ENCODE measurements at places on chromosomes 6 and 20.

GRCh38 chr6:105487040-105487790, 84.3 kb upstream of the PREP start:
- DNase-seq = no peak

- no peak for DNase-seq
Measured at GRCh38 chr6:152783217-152783878, 32.8 kb downstream of the VIP start.

- DNase-seq = no peak
Measured at GRCh38 chr6:3442431-3443220, 14.2 kb downstream of the SLC22A23 start.

DNA sequence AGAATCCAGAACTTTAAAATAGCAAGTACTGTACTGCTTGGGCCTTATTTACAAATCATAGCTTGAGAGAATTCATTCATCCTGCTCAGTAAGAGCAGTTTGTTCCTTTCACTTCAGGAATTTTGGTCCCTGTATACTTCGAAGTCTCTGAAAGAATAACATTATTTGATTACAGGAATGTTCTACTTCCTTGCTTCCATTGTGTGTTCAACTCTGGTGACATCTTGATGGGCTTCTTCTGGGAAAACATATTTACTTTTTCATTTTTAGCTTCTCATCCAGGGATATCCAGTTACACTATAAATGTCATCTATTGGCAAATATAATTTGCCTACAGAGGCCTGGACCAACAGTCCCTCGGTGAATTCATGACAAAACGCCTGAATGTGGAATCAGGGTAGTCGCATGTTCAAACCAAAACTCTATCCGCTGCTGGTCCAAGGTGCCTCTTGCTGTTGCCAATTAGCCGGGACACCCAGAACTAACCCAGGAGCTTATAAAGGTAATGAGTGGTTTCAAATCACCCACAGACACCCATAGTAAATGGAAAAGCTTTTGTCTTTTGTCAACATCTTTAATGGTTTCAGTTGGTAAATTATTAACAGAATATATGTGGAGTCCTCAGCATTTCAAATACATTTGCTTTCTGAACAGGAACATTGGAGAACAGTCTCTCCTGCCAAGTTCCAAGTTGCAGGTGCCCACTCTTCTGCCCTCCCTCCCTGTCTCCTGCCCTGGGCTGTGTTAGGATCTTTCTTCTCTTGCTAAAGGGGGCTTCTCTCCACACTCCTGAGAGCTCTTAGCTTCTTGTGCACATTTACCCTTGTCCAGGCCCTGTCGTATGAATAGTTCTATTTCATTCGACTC, 162.5 kb upstream of the CITED2 start:
- no peak for DNase-seq

GRCh38 chr6:105678516-105678915, 275.6 kb upstream of the PREP start:
- no peak for DNase-seq

- DNase-seq = no peak
Measured at GRCh38 chr6:52020945-52021570, 66.4 kb downstream of the PKHD1 start.

DNA sequence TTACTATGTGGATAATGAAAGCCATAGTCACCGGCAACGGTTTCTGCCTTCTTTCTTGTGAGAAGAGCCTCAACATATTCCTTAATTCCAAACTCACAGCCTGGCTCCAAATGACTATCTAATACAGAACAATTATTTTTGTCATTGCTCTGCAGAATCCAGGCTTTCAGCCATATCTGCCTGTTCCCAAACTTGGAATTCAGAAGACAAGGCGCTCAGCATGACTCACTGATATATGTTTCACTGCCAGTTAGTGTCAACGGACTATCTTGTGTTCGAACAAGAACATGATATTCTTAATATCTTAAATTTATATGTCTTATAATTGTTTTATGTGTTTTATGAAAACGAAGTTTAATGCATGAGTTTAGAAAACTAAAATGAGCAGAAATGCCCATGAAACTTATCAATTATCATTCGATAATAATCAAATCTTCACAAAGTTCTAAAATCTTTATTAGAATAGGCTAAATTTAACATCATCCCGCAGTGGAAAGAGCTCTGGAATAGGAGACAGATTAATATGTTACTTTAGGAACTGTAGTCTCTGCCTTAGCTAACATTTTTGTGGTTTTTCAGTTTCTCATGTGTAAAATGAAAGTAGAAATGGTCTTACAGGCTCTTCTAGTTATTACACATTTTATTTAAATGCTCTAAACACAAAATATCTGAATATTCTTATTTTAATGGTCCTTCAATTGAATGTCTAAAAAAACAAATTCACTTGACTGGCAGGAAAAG, 669.3 kb upstream of the GJE1 start:
- DNase-seq = no peak

- DNase-seq = no peak
Measured at GRCh38 chr20:47576516-47577033, 74.9 kb downstream of the NCOA3 start.

- no peak for DNase-seq
Measured at GRCh38 chr6:37085198-37085597, 79.7 kb downstream of the FGD2 start.

DNA sequence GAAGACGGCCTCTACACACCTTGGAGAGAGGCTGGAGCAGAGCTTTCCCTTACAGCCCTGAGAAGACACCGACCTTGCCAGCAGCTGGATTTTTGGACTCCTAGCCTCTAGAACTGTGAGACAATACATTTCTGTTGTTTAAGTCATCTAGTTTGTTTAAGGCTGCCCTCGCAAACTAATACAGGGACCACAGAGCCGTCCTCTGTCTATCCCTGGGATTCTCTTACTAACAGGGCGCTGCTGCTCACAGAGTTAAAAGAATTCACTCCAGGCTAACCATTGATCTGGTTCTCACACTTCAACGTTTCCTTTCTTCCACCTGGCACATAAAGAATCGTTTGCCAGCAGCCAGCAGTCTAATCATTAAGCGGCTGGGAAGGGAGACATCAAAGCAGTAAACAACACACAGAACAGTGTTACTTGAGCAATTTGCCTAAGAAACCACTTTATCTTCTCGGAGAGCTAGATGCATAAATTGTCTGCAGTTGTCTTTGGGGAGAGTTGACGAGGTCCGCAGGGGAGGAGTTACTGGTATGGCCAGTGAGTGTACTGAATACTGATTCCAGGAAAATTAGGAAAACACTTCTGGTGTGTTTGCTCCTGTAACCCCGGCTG, 103.5 kb upstream of the AKAP12 start:
- no peak for DNase-seq

DNA sequence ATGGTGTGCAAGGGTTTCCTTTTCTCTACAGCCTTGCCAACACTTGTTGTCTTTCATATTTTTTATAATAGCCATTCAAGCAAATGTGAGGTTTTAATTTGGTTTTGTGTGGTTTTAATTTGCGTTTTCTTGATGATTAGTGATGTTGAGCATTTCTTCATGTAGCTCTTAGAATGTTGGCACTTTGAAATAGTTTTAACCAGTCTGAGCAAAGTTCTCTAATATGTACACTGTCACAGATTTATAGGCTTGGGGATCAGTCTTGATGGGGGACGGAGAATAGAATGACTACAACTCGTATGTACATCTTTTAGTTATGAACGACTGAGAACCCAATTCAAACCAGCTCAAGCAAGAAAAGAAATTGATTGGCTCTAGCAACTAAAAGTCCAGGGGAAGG, 1003.1 kb downstream of the KIF16B start:
- DNase-seq = no peak

- DNase-seq = no peak
Measured at GRCh38 chr6:135163440-135163738, 17.7 kb upstream of the MYB start.

DNA sequence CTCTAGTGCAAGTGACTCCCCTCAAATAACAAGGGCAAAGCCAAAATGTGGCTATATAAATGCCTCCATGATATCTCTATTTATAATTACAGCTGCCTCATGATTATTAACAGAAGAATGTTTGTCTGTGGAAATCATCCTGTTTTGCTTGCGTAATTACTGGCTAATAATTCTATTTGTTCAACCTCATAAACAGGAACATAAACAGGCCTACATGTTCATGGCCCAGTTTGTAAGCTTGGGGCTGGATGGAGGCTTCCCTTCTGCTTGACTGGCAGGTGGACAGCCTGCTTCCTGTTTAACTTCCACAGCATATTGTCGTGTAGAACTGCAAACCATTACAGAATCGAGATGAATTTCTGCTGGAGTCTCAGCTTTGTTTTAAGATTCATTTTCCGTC, 766.0 kb upstream of the MAP3K7 start:
- no peak for DNase-seq

GRCh38 chr6:157607317-157608109, 215.5 kb upstream of the SNX9 start:
- DNase-seq = no peak

GRCh38 chr6:53792016-53792415, 2.8 kb upstream of the LRRC1 start:
- no peak for DNase-seq

- no peak for DNase-seq
Measured at GRCh38 chr6:43879722-43880121, 109.7 kb downstream of the VEGFA start.

GRCh38 chr6:109892451-109893435, 85.4 kb upstream of the GPR6 start:
- DNase-seq = no peak

DNA sequence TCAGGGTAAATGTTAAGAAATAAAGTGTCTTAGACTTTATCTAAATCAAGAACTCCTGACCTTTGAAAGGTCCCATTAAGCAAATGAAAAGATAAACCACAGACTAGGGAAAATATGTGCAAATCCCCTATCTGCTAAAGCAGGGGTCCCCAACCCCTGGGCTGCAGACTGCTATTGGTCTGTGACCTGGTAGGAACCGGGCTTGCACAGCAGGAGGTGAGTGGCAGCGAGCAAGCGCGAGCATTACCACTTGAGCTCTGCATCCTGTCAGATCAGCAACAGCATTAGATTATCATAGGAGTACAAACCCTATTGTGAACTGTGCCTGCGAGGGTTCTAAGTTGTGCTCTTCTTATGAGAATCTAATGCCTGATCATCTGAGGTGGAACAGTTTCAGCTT, 42.4 kb downstream of the LCA5 start:
- DNase-seq = no peak

DNA sequence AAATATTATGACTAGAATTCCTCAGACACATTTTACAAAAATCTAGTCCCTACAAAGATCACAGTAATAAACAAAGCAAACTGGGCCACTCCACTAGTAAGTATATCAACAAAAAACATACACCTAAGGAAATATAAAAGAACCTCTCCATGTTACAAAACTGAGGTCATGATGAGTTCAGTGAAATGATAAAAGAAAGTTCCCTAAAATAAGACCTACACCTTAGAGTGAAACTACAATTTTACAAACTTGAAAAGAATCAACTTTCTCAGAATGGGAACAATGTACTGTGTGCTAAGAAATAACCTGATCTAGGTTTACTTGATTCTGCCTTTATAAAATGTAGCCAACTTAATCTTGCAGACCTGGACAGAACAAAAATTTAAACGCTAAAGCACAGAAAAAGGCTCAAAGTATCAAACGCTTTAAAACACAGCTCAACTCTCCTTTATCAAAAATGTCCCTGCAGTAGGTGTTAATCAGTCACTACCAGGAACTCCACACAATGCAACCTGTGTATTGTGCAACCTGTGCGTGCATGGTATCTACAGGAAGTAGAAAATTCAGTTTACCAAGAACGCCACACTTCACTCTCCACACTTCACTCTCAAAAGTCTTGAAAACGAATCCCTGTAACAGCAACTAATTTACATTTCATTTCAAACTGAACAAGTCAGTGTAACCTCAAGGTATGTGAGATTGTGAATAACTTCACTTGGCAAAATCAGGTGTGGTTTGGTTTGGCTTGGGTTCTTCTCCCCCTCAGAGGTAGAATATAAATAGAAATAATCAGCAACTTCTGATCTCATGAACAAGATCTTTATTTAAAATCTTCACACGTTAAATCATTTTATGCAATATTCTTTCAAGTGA, 1.8 kb downstream of the RALGAPA2 start:
- DNase-seq = no peak

- DNase-seq = no peak
Measured at GRCh38 chr20:10788877-10789276, 115.1 kb upstream of the JAG1 start.

DNA sequence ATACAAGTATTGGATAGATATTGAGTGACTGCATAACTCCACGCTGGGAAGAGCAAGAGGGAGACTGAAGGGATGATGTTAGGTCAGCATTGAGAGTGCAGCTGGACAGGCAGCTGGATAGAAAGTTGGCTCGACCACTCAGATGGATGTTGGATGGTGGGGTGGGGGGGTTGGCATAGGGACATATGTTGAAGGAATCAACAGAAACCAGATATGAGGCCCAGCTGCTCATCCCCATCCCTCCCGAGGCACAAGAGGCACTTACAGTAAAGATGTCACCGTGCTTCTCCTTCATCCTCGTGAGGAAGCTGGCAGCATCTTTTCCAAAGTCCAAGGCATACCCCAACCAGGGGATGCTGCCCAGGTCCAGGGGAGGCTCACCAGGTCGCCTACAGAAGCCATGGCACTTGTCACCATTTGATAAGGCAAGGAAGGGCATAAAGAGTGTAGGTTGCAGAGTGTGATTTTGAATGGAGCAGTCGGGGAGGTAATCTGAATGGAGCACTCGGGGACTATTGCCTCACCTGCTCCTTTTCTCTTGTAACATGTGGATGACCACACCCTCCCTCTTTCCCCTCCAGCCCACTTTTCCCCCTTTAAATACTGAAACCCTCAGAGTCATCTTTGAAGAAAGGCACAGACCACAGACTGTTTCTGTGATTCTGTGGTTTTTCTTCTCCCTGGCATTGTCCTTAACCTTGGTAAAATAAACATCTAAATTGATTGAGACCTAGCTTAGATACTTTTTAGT, 18.0 kb downstream of the PTGIS start:
- DNase-seq = no peak

- DNase-seq = no peak
Measured at GRCh38 chr6:36387440-36388303, at the start of gene ETV7. Gene ETV7, minus strand, starts transcription at chr6:36387669. Its CDS starts 128 bp downstream, at chr6:36387541.

DNA sequence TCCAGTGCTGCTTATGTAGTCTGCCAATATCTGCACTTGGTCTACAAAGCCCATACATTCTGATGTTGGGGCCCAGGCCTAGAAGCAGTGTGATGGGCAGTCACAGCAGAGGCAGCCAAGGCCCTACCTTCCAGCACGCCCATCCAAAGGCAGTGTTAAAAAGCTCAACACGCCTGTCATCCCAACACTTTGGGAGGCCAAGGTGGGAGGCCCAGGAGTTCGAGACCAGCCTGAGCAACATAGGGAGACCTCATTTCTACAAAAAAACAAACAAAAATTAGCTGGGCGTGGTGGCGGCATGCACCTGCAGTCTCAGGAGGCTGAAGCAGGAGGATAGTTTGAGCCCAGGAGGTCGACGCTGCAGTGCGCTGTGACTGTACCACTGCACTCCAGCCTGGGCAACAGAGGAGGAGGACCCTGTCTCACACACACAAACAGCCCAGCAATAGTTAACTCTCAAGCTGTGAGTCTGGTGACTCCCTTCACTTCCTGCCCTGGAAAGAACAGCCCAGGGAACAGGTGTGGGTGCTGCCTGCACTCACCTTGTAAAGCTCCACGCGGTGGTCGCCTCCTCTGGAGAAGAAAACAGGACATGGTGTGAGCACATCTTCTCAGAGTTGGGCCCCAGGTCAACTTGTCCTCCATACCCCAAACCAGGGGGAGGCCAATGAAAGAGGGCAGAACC, 68.8 kb downstream of the PYGB start:
- DNase-seq = no peak

Measured in cortex of kidney (tissue), 1 donor.